ENCODE measurements at places on chromosomes 2 and 18.

- no peak for DNase-seq
Observed at GRCh38 chr2:64455545-64455944, 1.6 kb downstream of the LGALSL start.

DNA sequence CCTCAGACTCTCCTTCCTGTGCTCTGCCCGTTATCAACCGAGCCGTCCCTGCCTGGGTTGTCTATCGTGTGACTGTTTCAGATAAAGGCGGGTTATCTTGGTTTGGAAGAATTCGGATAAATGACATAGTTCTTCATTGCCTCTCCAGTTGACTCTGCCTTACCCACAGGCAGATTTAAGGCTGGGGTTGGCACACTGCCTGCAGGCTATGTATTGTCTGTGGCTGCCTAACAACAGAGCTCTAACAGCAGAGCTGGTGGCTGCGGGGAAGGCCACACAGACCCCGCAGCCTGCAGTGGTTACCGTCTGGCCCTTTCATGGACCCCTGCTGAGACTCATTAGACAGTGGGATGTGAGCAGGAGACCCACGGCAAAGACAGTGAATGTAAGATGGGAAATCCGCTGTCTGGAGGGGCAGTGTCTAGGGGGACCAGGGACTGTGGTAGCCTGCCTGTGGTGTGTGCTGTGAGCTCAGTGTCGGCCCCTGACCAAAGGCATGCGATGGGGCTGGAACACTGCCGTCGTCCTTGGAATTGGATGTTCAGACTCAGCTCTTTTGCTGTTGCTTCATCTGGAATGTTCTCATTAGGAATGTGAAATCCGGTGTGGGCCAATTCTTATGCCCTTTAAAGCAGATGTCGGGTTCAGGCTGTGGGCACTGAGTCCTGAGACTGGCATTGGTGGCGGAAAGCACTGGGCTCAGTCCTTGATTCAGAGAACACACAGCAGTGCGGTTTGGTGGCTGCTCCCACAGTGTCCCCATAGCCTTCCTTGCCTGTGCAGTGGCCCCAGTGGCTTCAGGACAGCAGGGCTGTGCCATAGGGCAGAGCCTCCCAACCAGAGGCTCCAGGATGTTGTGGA, 44.5 kb downstream of the SH3RF3 start:
- no peak for DNase-seq

- DNase-seq = no peak
Observed at GRCh38 chr2:101962309-101962708, 29.5 kb upstream of the IL1R2 start.

DNA sequence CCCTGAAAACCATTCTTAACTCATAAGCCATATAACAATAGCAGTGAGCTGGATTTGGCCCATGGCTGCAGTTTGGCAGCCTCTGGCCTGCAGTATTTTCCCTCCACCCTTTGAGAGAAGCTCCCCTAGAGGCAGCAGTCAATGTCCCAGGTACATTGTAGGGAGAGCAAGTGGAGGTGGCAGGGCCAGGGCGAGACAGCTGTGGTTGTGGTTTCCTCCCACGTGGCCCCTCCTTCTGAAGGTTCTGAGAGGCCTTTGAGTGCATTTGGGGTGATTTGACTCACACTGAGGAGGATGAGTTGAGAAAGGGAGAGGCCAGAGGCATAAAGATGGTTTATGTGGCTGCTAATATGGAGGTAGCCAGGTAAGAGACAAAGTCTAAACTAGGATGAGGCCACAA, 45.5 kb upstream of the LDAH start:
- peak; percentile 2 for DNase-seq

- DNase-seq = peak; percentile 58
Observed at GRCh38 chr18:79405019-79405780, 9.5 kb downstream of the NFATC1 start.

GRCh38 chr18:10973567-10974203, 175.7 kb downstream of the PIEZO2 start:
- no peak for DNase-seq

DNA sequence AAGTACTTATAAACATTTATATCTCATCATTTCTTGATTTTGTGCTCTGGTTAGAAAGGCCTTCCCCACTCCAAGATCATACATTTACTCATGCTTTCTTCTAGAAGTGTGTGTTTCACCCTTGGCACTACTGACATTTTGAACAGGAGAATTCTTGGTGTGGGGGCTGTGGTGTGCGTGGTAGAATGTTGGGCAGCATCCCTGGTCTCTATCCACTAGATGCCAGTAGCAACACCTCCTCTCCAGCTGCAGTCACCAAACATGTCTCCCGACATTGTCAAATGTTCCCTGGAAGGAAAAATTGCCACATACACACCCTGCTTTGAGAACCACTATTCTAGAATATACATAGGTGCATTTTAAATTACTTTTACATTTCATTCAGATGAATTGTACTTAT, 8.7 kb upstream of the TGIF1 start:
- no peak for DNase-seq

Measured in T-helper 9 cell (primary cell).